RPMI7951 (cell line): ENCODE measurements at places on chromosomes 7 and 10. TPM values are rescaled to one million over a fixed set of nuclear protein-coding genes. Genes with fewer than 3 reads are reported as not detected.

Gene ADAMTS14
- total RNA-seq, result 10.1 and 11.0 TPM in 2 replicates

Gene KIF11
- total RNA-seq, result 58.1 and 66.2 TPM in 2 replicates

Gene FAM131B
- total RNA-seq, result not detected in 2 replicates

Gene DNAJB6
- total RNA-seq, result 97.4 and 101 TPM in 2 replicates

Gene GPR26
- total RNA-seq, result under 0.01 TPM in 2 replicates

DNA sequence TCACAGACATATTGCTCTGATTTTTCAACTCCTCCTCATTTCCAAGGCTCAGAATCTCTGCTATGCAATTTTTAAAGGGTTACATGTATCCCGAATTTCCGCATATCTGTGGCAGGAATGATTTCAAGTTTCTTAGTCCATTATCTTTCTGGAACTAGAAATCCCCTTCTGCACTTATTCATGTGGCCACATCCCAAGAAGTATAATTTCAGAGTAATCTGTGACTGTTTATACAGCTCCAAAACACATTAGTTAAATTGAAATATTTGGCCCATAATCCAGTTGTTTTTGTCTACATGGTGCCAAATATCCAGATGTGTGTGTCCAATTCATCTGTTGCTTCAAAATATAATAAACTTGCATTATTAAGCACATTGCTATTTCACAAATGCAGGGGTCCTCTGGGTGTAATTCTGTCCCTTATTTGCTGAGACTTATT lies 271.2 kb downstream of the ARHGAP12 start:
- no peak for DNase-seq

GRCh38 chr10:8583096-8583495 lies 528.6 kb downstream of the GATA3 start:
- no peak for DNase-seq

GRCh38 chr10:10629512-10629911 lies 388.2 kb upstream of the CELF2 start:
- no peak for DNase-seq

GRCh38 chr7:30904561-30904960 lies 7.1 kb upstream of the AQP1 start:
- no peak for DNase-seq

DNA sequence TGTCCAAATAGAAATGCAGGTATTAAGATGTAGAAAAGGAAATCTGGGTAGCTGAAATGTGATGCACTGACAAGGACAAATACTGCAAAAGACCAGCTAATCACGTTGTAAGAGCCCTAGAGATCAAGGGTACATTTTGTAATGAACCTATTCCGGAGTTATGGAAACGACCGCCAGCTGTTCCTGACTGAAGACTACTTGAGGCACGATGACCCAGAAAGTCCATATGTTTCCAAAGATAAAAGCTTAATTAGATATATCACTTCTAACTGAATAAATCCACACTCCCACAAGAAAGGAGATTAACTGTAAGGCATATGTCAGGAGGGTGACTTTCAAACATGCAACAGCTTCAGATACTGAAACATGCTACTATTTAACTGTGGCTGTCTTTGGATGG lies 253.5 kb downstream of the NSUN6 start:
- DNase-seq, result no peak

DNA sequence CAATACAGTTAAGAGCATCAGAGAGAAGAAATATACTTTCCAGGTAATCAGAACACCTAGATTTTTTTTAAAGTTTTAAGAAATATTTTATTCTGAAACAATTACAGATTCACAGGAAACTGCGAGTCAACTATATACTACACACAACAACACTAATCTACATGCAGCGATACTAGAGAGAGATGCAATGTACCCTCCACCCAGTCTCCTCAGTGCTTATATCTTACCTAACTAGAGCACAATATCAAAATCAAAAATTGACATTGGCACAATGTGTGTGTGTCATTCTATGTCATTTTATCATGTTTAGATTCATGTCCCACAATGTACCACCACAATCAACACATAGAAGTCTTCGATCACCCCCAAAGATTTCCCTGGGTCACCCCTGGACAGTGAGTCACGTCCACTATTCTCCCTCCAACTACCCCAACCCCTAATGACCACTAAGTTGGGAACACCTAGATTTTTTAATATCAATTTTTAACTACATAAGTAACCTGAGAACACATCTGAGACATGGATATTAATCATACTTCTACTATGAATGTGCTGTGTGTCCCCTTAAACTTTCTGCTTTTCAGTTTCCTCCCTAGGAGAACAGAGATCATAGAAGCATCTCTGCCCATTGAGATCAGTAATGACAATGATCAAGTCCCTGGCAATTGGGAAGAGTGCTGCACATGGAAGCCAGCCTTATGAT lies 86.5 kb downstream of the GSAP start:
- DNase-seq, result no peak

DNA sequence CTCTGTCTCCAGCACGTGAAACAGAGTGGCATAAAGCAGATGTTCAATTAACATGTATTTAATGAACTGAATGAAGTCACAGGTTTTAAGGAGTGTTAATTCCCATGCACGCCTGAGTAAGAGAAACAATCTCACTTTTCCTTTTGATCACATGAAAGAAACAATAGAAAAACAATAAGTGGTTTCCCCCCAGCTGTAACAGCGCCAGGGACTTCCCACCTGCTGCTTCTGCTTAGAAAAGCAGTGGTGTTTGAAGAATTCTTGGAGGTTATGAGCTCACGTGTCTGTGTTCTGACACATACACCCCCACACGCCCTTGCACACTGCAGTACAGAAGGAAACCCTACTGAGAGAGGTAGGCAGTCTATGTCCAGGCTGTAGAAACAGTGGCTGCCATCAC lies 51.3 kb upstream of the FRMD4A start:
- DNase-seq, result no peak

DNA sequence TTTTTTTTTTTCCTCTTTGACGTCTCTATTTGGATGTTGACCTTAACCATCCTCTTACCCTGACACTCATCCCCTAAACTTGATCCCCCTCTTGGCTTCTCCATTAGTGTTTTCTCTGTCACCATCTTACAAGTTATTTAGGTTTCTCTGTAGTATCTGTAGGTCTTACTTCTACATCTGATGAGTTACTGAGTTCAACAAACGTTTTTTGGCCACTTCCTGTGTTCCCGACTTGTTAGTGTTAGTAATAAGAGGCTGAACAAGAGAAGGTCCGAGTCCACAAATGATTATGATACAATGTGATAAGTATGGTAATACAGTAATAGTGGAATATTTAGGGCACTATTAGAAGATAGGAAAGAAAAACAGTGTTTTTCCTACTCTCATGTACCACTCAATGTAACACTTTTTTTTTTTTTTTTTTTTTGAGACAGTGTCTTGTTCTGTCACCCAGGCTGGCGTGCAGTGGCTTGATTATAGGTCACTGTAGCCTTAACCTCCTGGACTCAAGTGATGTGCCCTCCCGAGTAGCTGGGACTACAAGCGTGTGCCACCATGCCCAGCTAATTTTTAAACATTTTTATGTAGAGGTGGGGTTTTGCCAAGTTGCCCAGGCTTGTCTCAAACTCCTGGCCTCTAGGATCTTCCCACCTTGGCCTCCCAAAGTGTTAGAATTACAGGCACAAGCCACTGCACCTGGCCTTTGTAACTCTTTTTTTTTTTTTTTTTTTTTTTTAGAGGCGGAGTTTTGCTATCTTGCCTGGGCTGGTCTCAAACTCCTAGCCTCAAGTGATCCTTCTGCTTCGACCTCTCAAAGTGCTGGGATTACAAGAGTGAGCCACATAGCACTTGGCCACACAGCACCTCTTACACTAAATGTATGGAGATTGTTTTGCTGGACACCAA lies 12.5 kb downstream of the CCSER2 start:
- DNase-seq, result no peak
